ENCODE measurements at places on chromosomes 5 and 9.

DNA sequence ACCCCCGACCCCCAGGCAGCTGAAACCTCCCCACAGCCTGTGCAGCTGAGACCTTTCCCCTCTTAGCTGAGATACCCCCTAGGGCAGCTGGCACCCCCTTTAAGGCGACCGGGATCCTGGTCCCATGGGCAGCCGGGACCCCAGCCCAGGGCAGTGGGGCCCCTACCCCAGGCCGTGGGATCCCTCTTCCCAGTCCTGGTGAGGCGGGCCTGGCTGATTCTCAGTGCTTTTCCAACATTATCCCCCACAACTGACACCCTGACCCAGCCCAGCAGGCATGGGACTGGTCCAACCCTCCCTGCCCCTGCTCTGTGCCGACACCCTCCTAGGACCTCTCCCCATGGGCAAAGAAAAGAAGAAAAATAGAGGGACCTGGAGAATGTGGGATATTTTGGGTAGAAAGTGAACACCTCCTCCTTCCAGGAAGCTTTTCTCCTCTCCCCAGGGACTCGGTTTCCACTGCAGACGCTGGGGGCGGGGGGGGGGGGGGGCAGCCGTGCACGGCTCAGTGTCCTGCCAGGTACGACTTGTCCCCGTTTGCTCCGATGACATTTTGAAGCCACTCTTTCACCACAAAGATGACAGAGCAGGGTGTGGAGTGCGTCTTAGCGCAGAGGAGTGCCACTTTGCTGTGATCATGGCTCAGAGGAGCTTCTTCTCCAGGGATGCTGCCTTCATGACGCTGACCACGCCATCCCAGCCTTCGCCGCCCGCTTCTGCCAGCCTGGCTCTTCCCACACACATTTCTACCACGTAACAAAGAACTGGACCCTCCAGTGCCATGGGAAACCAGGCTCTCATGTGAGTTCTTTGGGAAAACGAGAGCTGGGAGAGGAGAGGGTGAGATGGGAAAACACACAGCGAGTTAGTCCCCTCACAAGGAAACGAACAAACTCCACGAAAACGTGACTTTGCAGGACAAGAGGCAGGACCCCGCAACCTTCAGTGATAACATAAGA is 47.5 kb downstream of the MRPL36 start:
- DNase-seq = no peak

DNA sequence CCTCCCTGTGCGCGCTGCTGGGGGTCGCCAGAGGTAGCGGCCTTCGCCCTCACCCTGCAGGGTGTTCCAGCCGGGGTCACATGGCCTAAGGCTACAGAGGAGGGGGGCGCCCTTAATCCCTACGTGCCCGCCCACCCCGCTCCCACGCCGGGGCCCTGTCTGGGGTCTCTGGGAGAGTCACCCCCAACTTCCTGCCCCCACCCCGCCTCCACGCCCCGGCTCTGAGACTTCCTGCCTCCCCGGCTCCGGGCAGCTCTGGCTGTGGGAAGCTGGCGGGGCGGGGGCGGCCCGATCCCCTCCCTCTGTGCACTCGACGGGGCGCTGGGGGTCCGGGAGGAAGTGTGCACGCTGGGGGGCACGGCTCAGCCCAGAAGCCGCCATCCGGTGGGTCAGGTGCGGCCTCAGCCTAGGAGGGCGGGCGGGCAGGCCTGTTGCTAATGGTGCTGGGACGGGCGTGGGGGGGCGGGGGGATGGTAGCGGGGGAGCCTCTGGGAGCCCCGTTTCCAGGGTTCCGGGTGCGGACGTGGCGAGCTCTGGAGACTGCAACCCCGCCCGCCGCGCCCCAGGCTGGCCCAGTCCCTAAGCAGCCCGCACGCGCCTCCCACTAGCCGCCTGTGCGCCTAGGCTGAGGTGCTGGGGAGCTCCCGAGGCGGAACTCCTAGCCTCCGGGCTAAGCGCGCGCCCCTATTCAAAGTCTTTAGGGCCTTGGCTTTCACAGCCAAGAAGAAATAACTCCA is 61.6 kb downstream of the CXXC5 start:
- no peak for DNase-seq

DNA sequence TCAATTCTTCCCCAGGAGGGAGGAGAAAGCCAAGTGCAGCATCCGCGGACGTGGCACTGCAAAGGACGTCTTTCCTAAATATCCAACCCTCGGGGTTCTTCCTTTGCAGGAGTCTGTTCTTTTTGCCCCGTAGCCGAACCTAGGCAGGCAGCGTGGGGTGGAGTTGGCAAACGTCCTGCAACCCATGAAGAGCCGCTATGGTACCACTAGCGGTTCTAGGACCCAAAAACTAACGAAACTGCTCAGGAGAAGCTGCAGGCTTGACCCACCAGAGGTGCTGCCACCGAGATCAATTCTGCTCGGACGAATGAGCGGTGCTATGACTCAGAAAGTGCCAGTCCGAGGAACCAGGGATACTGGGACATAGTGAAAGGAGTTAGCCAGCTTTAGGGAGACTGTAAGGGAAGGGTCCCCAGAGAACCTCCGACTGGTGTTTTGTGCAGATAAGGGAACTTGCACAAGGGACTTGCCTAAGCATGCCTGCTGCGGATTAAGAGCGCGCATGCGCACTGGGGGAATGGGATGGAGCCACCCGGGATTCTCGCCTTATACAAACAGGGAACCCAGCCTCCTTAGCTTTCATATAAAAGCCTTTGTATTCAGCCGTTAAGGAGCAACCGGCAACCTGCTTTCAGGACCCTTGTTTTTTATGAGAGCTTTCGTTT is 32.7 kb downstream of the ANXA2R start:
- DNase-seq = peak; percentile 83

DNA sequence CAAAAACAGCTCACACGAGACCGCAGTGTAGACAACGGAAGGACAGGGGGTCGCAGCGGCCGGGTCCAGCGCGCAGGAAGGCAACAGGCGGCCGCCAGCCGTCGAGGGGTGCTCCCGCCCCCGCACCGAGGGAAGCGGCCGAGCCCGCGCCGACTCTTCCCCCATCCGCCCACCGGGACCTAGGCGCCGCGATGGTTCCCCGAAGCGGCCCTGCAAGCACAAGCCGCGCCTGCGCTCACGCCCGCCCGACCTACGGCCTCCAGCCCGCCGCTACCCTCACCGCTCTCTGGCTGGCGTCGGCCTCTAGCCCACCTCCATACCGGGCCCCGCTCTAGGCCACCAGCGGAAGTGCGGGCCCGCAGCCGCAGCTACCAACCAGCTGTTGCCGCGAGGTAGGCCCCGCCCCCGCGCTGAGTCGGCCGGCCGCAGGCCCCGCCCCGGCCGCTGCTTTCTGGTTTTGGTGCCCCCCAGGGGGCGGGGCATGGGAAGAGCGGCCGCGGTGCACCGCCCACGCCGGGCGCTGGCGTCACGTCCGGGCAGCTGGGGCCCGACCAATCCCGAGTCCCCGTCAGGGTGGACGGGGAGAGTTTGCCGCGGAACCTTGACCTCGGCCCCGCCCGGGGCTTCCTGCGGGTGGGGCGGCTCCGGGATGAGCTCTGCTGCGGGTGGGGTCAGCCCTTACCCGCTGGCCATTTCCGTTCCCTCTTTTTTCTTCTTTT is at the start of gene SETX:
SETX (minus strand) TSS at position 350 of the 719 bp plus-strand sequence. CDS start 5,558 bp downstream, outside the sequence.
- DNase-seq = peak; percentile 96

DNA sequence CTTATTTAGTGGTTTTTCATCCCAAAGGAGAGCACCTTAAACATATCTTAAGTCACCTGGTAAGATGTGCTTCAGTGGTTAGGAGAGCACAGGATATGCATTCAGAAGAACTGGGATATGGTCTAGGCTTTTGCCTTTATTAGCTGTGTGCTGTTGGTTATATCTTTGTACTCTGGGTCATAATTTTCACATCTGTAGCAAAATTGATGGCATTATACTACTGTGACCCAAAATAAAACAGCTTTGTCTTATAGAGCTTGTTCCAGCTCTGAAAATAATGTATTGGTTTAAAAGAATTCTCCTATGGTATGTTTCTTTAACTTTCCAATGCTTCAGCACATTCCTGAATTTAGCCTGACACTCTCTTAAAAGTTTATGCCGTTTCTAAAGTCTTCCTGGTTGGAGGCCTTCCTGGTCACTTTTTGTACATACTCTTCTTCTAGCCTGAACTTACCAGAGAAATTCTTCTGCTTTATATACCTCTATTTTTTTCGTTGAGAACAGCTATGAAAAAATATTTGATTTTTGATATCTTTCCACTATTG is 337.1 kb upstream of the MPDZ start:
- DNase-seq = no peak

GRCh38 chr5:56328753-56329560 is 95.8 kb upstream of the ANKRD55 start:
- no peak for DNase-seq

- peak; percentile 41 for DNase-seq
Observed at GRCh38 chr9:32581512-32582143, 8.7 kb upstream of the NDUFB6 start.

DNA sequence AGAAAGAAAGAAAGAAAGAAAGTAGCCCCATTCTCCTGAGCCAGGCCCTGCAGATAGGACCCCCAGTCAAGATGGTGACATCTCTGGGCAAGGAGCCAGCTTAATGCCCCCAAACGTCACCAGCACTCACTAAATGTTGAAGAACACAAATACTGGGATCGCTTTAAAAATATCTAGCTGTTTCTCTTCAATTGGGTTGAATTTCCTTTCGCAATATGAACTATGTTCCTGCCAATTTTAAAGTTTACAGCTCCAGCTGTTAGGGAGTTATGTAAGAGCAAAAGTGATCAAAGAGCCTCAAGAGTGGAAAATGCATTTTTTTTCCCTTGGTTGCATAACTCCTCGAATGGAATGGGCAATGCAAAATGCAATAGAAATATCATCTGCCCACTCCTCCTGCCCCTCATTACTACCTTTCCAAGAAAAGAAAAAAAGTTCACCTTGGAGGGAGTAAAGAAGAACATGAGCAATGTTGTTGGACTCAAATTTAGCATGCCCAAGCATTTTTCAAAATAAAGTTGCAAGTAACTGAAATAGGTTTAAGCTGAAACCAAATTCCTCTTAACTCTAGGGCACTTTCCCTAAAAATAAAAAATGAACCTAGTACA is 244.2 kb upstream of the PIK3R1 start:
- DNase-seq = no peak

GRCh38 chr9:114263853-114264510 is 58.9 kb upstream of the ORM1 start:
- DNase-seq = no peak

DNA sequence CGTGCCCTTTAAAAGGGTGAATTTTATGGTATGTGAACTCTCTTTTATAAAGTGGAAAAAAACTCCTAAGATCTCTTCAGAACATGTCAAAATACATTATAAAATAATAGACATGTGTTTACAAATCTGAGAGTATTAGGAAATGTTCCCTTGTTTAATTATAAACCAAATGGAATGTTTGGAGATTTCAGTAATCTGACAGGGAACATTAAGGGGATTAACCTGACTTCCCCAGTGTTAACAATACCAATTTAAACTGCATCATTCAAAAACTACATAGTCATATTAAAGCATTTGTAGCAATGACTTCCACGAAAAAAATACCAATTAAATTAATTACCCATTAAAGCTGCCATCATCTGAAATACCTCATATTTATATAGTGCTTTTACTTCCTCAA is 1.6 kb upstream of the OCLN start:
- DNase-seq = no peak

DNA sequence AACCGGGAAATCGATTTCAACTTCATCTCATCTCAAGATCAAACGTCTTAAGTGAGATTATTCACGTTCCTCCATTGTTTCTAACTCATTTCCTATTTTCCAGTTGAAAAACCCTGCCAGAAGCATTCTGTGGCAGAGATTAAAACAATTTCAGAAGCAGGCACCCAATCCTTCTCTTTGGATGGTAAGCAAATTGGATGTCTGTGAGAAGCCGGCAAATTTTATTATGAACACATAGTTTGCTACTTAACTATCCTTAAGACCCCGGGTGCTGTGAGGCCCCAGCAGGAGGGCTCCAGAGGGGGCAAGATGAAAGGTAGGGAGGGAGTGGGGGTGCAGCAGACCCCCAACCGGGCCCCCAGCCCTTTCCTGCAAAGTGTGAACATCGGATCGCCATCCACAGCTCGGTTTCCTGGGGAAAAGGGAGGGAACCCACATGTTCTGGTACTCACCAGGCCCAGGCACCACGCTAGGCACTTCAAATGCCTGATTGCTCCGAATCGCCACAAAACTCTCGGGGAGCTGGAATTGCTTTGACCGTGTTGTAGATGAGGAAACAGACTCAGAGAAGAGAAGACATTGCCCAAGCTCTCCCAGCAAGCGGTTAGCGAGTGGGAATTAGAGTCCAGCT is 167.1 kb upstream of the MVB12B start:
- no peak for DNase-seq

DNA sequence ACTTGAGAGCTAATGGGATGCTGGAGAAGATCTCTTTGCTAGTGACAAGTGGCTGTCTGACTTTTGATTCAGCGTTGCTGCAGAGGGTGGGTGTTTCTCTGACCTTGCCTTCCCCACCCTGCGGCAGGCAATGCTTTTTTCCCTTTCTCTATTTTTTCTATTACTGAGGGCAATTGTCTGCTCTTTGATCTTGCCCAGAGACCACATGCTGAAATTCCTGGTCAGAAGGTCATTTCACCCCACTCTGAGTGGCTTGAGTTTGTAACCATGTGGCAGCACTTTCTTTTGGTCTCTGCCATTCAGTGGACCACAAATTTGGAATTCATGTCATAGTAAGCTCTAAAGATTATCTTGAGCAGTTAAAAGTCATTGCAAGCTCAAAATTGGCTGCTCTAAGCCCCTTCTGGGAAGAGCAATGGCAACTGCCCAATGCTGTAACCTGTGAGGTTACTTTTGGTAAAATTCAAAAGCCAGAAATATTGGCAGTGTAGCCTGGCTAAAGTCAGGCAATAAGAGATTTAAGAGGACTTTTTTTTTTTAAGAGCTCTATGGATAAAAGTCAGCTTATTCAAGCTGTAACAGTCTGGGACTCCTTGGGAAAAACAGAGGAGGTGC is 30.4 kb upstream of the MTMR12 start:
- DNase-seq = no peak

GRCh38 chr5:169354263-169354662 is 53.3 kb upstream of the SLIT3 start:
- DNase-seq = no peak

DNA sequence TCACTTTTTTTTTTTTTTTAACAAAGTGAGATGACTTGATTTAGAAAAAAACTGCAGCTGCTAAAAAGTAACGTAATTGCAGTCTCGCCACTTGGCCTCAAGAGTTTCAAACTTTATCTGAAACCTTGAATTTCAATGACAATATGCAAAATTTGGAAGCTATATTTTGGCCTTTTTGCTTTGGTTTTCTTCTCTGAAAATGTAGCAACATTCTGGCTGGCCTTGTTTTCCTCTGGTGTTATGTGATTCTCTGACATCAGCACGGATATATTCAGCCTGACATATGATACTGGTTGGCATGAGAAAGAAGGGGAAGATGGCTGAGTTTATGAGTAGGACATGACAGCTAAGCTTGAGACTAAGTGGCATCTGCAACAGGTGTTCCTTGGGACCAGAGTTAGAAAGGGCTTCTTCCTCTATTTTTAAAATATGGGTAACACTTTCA is 136.5 kb downstream of the MEF2C start:
- DNase-seq = no peak

GRCh38 chr9:123607479-123607878 is 251.5 kb downstream of the CRB2 start:
- no peak for DNase-seq
